ENCODE measurements at places on chromosomes 3 and 15. TPM values are rescaled to one million over a fixed set of nuclear protein-coding genes. Genes with fewer than 3 reads are reported as not detected.

DNA sequence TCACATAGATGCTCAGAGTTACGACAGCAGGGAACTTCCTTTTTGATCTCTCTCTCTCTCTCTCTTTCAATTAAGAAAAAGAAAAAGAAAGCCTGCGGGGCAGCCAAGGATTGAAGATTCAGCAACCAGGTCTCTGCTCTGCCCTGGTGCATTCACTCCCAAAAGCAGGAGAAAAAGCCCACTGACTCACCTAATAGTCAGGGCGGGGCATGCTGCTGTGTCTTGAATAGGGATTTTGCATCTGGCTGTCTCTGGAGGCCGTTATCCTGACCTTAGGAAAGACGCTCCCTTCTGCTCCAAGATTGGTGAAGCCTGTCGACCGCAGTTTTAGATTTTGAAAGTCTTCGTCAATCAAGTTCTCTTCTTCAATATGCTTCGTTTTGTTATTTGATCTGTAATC lies 20.8 kb upstream of the ITGB5 start:
- no peak for DNase-seq

DNA sequence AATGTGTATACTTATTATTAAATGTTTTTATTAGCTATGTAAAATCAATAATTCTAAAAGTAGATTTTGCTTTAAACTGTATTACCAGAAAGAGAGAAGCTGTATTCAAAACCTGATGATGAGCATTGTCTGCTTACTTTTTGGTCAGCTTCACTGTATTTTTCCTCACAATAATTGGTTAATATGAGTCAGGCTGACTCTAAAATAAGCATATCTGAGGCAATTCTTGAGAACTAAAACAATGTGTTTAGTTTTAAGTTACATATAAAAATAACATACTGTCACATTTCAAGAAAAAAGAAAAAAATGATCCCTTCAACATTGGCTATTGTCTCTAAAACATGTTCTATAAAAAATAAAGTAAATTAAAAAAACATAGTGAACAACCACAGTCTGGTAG lies 66.1 kb downstream of the EPHA3 start:
- no peak for DNase-seq

- no peak for DNase-seq
Observed at GRCh38 chr3:128382221-128382807, 84.4 kb downstream of the DNAJB8 start.

CNTN3 gene
- 1.9 TPM for total RNA-seq

FGF12 gene
- 3.9 TPM for total RNA-seq

DNA sequence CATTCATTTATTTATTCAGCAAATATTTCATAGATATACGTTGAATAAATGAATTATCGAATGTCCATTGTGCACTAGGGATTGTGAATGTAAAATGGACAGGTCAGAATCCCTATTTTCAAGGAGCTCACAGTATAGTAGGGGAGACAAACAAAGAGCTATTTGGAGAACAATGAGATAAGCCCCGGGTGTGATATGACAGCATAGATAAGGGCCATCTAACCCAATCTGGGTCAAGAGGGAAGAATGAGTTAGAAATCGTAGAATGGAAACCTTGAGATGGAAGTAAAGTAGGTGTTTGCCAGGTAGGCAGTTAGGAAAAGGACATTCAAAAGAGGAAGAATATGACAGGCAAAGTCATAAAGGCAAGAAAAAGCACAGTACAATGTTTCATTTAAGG lies 132.2 kb upstream of the GOLGA6L4 start:
- no peak for DNase-seq

- DNase-seq: no peak
Observed at GRCh38 chr3:53763353-53763752, 82.9 kb downstream of the CHDH start.

COL7A1 gene
- total RNA-seq: 2.6 TPM

DNA sequence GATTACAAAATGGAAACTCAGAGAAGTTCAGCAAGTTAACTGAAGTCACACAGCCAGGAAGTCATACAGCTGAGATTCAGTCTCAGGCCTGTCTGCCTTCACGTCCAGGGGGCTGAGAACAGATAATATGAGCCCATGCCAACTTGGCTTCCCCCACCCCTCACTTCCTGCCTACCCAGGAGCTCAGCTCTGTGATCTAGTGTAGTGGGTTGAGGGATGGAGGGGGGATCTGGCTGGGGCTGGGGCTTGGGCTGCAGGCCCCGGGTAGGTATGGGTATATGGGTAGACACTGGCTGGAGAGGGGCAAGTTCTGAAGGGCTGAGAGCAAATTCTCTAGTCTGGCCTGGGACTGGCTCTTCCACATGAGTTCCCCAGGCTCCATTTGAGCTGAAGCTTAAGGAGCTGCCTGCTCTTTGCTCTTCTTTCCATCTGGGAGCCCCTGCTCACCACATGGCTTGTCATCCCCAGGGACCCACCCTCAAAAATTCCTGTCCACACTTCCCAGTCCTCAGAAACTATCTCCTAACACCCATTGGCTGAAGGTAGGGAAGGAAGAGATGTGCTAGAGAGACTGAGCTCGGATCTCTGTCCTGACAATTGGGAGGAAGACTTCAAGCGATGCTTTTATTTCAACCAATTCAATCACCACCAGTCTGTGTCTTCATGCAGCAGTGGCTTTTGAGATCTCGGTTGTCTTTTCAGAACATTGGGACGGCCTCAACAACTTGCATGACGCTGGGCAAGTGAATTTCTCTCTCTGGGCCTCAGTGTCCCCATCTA lies 2.0 kb downstream of the RASGRF1 start:
- no peak for DNase-seq

RAD54L2 gene
- total RNA-seq: 21.4 TPM

LYZL4 gene
- not detected for total RNA-seq

- DNase-seq: no peak
Observed at GRCh38 chr3:190495796-190496195, 18.1 kb upstream of the IL1RAP start.

GRCh38 chr15:72306211-72306785 lies 13.7 kb downstream of the CELF6 start:
- DNase-seq: no peak

- no peak for DNase-seq
Observed at GRCh38 chr3:184662187-184662586, 49.7 kb downstream of the MAGEF1 start.

GRCh38 chr3:4897765-4898453 lies 81.3 kb upstream of the BHLHE40 start:
- no peak for DNase-seq

DNA sequence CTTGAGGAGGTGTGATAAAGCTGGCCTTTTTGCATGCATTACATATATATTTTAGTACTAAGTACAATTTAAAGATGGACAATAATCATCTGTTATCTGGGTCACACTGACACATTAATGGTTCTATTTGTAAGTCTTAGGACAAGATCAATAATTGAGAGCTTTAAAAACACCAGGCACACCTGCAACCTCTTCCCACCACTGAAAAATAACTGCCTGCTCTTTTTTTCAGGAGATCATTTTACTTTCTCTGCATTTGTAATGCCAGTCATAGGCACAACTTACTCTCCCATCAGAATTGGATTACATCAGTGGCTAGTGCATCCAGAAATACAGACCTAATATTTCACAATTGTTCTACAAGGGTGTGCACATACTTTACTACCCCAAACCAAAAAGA lies 149.8 kb downstream of the MECOM start:
- DNase-seq: no peak

- DNase-seq: no peak
Observed at GRCh38 chr15:85649372-85649771, 145.4 kb downstream of the KLHL25 start.

DNA sequence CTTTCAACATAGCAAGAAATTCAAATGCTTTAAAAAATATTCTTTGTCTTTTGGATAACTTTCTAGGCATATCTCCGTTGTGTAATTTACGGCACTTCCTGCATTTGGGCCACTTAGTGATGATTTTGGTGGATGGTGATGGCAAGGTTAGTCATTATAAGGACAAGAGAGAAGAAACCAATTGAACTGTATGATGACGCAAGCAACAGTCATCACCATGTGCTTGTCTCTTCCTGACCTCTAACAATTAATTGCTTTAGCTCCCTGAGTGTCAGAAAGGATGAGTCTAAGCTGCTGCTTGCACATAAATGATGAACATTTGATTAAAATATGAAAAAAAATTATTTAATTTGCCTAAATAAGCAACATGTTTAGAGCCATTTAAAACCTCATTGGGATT lies 11.3 kb upstream of the P2RY12 start:
- DNase-seq: no peak

LRRC31 gene
- total RNA-seq: 1.1 TPM

DNA sequence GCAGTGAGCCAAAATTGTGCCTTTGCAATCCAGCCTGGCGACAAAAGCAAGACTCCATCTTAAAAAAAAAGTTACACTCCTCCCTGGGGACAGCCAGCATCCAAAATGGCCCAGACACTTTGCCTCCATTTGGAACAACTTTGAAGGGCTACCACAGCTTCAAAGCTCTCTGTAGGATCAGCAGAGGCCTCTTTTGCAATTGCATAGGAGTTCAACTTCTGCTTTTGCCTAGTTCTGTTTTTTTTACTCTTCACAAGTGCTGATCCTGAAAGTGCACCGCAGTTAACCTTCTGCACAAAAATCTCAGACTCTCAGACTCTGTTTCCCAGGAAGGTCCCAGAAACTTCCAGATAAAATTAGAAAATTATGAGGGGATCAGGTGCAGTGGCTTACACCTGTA lies 25.2 kb upstream of the SLC4A7 start:
- DNase-seq: no peak

- no peak for DNase-seq
Observed at GRCh38 chr15:59699810-59700431, 10.8 kb upstream of the BNIP2 start.

DNA sequence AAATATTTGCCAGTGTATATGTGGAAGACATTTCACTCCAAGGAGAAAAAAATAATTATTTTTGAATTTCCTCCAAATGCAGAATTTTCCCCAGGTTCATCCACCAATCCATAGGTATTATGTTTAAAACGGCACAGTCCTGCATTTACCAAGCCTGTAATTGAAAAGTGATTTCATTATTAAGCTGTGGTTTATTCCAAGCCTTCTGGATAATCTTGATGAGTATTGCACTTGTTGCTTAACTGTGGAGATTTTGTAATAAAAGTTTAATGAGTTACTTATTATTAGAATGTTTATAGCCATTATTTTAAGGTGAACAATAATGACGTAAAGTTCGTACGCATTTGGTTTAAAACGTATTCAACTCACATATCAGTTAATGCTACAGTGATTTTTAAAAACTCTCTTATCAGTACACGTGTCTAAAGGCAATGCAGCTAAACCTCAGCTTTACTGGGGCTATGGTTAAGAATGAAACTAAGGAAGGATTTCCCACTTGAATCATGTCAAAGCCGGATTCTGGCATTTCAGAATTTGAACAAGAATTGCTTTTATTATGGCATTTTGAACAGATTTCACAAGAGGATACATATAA lies 283.9 kb downstream of the MECOM start:
- no peak for DNase-seq

GOLGA6D gene
- not detected for total RNA-seq

DNA sequence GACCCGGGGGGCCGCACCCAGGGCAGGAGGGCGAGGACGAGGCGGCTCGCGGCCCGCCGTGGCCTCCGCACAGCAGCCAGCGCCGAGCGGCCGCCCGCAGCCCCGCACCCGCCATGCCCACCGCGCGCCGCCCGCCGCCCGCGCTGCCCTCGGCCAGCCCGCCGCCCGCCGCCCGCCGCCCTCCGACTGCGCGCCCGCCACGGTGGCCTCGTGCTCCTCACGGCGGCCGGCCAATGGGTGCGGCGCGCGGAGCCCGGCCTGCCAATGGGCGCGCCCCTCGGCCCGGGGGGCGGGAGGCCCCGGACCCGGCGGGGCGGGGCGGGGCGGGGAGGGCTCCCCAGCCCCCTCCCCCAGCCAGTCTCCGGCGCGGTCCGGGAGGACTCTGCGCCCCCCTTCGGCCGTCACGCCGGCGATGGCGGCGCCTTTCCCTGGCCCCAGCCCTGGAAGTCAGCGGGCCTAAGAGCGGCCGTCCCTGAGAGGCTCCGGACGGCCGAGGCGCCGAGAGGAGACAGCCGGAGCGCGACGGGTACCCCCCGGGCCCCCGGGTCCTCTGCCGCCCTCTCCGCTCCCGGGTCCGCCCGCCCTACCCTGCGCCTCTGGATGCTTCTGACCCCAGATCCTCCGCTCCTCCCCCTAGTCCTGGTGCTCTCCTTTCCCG lies at the start of gene NT5DC2:
Gene NT5DC2 (minus strand): TSS at position 235 of the 658 bp plus-strand sequence. CDS start 120 bp downstream, at position 115.
- DNase-seq: no peak

DNA sequence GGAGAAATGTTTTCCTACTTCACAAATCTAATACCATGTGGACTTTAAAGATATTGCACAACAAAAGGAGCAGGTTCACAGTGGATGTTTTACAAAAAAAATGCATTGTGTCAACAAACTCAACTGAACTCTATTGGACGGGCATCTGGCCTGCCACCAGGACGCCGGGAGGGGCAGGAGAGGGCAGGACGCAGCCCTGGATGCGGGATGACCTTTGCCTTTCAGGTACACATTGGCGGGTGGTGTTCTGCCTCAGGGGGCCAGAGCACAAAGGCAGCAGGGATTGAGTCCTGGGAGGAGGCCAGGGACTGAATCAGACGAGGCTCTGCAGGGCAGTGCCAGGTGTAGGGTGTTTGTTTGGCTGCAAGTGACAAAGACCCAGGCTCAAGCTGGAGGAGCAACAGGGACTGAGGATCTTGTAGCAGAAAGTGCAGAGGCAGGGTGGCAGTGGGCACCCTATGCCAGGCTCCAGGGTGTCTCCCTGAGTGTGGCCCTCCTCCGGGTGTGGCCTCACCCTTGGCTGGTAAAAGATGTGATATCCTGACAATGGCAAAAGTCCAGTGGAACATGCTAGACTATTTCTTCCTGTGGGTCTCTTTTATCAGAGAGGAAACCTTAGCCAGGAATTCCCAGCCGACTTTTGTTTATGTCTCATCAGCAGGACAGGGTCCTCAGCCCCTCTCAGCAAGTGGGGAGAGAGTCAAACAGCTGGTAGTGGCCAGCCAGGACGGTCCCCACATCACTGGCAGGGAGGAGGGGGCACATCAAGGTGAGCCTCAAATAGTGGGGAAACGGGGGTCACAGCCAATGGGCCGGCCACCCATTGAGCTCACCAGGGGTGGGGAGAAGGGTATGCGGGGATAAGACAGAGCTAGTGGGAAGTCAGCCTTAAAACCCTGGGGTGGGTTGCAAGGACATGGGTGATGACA lies 29.7 kb upstream of the KLF13 start:
- peak; percentile 76 for DNase-seq

CAND2 gene
- 6.4 TPM for total RNA-seq

CD200 gene
- total RNA-seq: 4.4 TPM

DNA sequence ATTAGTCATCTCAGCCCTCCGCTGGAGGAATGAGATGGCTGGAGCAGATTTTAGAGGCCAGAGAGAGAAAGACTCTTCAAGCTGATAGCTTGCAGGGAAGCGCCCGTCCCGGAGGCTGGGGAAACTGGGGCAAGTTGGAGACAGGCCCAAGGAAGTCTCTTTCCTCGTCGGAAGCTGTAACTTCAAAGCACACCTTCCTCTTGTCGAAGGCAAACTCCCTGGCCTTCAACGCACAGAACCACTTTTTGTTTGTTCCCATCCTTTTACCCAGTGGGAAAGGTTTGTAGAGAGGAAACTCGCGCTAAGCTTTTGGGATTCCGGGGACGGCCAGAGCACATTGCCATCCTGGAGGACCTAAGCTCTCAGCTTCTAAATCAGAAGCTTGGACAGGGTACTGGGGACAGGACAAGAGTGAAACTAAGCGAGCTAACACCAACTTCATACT lies 900 bp upstream of the EOMES start:
- DNase-seq: no peak

GUCA1C gene
- total RNA-seq: not detected

GRCh38 chr15:84982301-84982920 lies 755 bp downstream of the PDE8A start:
- peak; percentile 65 for DNase-seq

Data from lower lobe of right lung (tissue), 2 donors.